ENCODE measurements at places on chromosomes 4 and X. TPM values are rescaled to one million over a fixed set of nuclear protein-coding genes. Genes with fewer than 3 reads are reported as not detected.

CNKSR2 gene
- 2.1 TPM for polyA plus RNA-seq

- DNase-seq, result no peak
Measured at GRCh38 chr4:94486372-94486801, 34.6 kb downstream of the PDLIM5 start.

GRCh38 chrX:124530803-124531202 lies 184.4 kb downstream of the SH2D1A start:
- DNase-seq, result no peak

- DNase-seq, result no peak
Measured at GRCh38 chr4:93834249-93835066, 5.9 kb downstream of the ATOH1 start.

DNA sequence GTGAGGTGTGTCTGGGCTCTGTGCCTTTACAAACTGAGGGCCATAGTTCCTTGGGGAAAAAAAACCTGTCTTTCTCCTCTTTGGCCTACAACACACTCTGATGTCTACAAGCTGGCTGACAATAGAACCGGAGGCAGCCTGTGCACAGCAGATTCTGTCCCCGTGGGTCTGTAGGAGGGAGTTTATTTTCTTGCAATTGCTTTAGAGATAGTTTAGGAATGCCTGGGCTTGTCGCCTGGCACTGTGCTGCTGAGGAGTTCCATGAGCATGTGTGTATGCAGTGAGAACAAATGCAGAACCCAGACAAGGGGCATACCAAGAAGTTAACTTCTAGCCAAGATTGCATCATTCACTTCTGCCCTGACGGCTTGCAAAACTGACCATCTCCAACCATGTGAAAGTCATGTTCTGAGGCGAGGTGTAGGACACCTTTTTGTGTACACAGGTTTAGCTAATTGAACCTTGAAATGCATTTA lies 54.1 kb downstream of the CCNI start:
- no peak for DNase-seq

XAGE1A gene
- polyA plus RNA-seq, result not detected

DLG3 gene
- 4.9 TPM for polyA plus RNA-seq

DNA sequence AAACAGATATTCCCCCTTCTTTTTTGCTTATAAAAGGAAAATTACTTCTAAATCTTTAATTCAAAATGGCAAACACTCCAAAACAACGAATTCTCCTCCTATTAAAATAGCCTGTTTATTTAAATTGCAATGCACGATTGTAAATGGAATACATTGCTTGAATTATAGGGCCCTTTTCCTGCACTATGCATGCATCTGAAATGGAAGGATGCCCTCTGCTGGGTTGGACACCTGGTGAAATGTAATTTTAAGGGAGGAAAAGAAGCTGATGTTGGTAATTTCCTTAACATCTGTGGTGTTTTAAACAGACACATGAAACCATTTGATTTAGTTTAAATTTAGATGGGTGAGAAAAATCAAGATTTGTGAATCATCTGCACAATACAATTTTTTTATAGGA lies 72.8 kb downstream of the GRXCR1 start:
- no peak for DNase-seq

- DNase-seq, result no peak
Measured at GRCh38 chr4:170079981-170080380, 9.8 kb downstream of the AADAT start.

PIR gene
- 2.3 TPM for polyA plus RNA-seq

L1CAM gene
- polyA plus RNA-seq, result 1.9 TPM

DNA sequence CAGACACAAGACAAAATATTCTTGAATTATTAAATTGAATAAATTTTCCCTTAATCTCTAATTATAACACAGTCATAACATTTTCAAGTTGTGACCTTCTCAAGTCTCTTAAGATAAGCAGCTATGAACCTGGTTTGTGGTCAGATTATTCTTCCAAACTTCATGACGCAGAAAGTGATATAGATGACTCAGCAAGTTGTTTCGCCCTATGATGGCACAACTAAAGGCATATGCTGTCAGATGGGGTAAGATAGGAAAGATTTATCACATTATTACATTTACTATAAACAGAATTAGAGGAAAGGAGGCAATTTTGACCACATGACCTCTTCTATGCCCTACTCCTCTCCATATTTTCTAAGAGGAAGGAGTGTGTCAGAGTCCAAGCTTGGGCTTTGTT lies 4.6 kb upstream of the DCAF12L2 start:
- DNase-seq, result no peak

- no peak for DNase-seq
Measured at GRCh38 chr4:176438401-176438800, 118.6 kb downstream of the SPCS3 start.

DNA sequence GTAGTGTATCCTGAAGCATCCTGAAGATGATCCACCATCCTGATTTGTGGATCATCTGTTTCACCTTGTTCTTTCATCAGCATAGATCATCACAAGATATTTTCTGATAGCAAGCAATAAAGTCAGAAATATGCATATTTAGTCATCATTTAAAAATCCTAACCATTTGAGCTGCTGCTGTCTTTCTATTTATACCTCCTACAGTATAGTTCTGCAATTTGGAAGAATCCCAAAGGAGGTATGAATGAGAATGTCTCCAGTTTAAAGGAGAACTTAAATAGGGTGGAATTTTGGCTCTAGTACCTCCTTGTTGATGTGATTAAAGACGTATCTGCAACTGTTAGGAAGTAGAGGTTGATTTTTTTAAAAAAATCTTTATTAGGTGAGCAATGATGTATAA lies 7.6 kb downstream of the SLC25A14 start:
- no peak for DNase-seq

RIPPLY1 gene
- 0.66 TPM for polyA plus RNA-seq
